GM10248 (cell line): ENCODE measurements at places on chromosomes 11 and 22.

DNA sequence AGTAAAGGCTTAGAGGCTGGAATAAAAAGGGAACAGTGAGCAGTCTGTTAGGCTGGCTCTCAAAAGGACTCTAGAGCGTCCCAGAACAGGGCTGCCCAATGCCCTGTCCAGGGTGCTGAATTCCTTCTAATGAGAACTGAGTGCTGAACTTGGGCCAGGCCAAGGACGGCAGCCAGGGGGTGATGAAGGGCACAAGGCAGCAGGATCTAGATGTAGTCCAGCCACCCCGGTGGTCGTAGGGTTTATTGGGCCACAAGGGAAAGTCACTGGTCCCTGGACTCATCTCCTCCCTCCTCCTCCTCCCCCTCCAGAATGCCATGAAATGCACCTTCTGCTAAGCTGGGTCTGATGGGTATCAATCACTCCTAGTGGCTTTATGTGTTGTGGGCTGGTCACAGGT lies 19.2 kb downstream of the NPTXR start:
- DNase-seq, result peak; percentile 67

GRCh38 chr11:103494491-103494890 lies 385.3 kb downstream of the DYNC2H1 start:
- no peak for DNase-seq

DNA sequence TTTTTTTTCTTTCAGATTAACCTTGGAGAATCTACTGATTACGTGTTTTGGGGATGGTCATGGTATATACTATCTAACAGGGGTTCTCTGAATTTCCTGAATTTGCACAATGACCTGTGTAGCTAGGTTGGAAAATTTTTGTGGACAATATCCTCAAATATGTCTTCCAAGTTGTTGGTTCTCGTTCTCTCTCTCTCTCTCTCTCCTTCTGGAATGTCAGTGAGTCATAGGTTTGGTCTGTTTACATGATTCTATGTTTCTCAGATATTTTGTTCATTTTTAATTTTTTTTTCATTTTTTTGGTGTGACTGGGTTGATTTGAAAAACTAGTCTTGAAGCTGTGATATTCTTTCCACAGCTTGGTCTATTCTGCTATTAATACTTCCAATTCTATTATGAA lies 604.0 kb upstream of the ANO3 start:
- DNase-seq, result no peak

- DNase-seq, result no peak
These were observed 39.4 kb upstream of the ALX4 start for GRCh38 chr11:44349328-44349727.

- no peak for DNase-seq
These were observed 110.5 kb downstream of the DDX10 start for GRCh38 chr11:108775324-108775723.

DNA sequence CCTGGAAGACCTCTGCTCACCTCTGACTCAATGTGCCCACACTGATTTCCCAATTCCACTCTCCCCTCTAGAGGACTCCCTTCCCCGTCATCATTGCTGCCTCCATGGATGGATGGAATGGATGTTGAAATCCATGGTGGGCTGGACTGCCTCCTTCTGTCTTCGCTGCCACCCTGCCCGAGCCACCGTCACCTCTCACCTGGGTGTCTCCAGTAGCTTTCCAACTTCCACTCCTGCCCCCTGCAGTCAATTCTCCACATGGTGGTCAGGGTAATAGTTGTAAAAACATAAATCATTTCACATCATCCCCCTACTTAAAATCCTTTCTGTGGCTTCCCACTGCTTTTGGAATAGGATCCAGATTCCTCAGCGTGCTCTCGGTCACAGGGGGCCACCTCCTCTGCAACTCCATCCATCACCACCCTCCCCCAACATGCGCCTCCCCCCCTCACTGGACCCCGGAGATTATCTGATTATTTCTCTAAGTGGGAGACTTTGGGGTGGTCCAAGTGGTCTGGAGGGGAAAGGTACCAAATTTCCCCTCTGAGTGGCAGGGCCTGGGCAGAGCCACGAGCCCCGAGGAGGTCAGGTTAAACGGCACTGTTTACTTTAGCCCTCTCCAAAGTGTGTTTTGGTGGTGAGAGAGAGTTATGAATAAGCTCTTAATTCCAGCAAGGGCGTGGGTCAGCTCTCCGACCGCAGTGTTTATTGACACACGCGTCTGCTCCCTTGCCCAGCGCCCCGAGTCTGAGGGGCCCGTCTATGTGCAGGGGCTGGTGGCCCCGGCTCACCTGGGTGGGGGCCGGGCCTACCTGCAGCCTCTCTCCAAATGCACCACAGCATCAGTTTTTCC lies 313.7 kb downstream of the MN1 start:
- DNase-seq, result no peak

- DNase-seq, result peak; percentile 45
These were observed 81.3 kb downstream of the CLPB start for GRCh38 chr11:72352859-72353551.

- DNase-seq, result no peak
These were observed 13.0 kb downstream of the ACO2 start for GRCh38 chr22:41481925-41482318.

DNA sequence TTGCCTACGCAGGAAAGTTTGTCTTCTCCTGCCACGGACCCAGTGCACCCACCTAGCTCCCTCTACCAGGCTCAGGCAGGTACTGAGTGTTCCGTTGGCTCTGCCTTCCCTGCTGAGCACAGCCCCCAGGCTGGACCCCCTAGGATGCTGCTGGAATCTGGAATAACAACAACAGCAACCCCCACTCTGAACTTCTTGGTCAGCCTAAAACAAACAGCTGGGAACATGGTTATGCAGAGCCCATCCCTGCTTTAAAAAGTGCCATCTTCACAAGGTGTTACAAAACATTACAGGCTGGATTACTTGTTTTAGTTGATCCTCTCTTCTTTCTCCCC lies 1.8 kb downstream of the OPCML start:
- DNase-seq, result no peak
